ENCODE measurements at places on chromosomes 4 and X.

GRCh38 chr4:156685308-156685707 lies 286.3 kb downstream of the PDGFC start:
- no peak for DNase-seq

- no peak for DNase-seq
Measured at GRCh38 chr4:91319556-91320268, 984.1 kb upstream of the GRID2 start.

GRCh38 chr4:123064390-123064789 lies 142.0 kb upstream of the NUDT6 start:
- DNase-seq, result no peak

DNA sequence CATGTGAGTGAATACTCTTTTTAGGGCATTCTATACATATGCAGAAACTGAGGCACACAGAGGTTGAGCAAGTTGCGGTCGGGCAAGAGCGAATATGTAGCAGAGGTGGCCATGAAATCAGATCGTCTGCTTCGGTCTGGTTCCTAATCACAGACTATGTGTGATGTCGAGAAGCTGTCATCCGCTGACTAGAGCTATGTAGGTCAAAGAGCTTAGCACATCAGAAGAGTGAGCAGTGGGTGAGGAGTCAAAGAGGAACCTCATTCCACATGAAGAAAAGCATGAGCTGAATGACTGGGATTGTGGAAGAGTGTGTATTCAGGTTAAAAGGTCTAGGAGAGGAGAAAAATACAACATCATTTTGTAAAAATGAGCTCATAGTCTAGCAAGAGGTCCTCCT lies 19.0 kb downstream of the GAB3 start:
- DNase-seq, result peak; percentile 59

DNA sequence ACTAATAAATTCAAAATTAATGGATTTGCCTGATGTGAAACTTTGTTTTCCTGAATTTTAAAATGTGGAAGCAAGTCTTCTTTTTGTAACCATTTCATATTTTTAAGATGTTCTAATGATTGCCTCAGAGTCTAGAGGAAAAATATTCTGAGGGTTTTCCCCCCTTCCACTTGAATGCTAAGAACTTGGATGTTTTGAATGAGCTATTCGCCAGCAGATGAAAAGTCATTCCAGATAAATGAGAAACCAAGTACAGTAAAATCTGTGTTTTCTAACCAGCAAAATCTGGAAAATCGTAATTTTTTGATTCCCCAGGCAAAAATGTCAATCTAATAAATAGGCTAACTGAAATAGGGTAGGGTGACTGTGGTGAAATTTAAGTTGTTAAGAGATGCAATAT lies 45.6 kb downstream of the SLIT2 start:
- DNase-seq, result no peak

- peak; percentile 72 for DNase-seq
Measured at GRCh38 chr4:15451181-15451865, 18.4 kb upstream of the CC2D2A start.
